ENCODE measurements at places on chromosomes 1 and 21. TPM values are rescaled to one million over a fixed set of nuclear protein-coding genes. Genes with fewer than 3 reads are reported as not detected.

- peaks cover 14% of the 10 kb centered on the region for H3K27me3 ChIP-seq
- no peak for DNase-seq
- H3K27ac ChIP-seq = no peak overlapping the region
Observed at GRCh38 chr1:234089396-234089795, 184.9 kb downstream of the SLC35F3 start.

GRCh38 chr1:239952348-239953308 is 139.1 kb upstream of the FMN2 start:
- H3K27me3 ChIP-seq = no peaks in the 10 kb centered on the region
- no peak overlapping the region for H3K4me3 ChIP-seq
- no peaks in the 10 kb centered on the region for H3K4me1 ChIP-seq
- H3K27ac ChIP-seq = no peak overlapping the region

KCNA3 gene
- 118 TPM for total RNA-seq

GRCh38 chr1:31371121-31371959 is 1.5 kb downstream of the FABP3 start:
- H3K27me3 ChIP-seq = no peaks in the 10 kb centered on the region
- DNase-seq = no peak
- H3K4me1 ChIP-seq = peaks cover 15% of the 10 kb centered on the region
- peaks cover 9% of the 10 kb centered on the region for H3K36me3 ChIP-seq

FMO2 gene
- not detected for total RNA-seq

GPA33 gene
- 4.8 TPM for total RNA-seq

DNA sequence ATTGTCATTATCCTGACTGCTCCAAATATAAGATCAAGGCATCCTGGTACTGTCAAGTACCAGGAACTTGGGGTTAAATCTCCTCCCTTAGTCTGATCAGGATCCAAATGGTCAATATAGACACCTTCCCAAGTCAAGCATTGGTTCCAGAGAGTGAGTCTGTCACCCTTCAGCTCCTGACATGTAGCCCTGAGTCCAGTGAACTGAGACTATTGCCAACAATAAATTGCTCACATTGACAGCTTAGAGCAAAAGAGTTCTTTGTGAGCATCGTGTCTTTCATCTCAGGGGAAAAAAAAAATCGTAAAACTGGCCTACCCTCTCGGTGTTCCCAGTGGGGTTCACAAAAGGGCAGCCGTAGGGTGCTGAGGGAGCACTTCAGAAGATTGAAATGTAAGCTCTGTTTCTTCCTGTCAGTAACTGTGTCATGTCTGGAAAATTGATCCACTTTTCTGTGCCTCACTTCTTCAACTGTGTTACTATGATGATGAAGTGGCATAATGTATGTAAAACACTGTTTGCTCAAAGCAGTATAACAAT is 228.5 kb downstream of the KCNH1 start:
- DNase-seq = no peak
- no peak overlapping the region for H3K4me3 ChIP-seq
- peaks cover 10% of the 10 kb centered on the region for H3K27me3 ChIP-seq

DNA sequence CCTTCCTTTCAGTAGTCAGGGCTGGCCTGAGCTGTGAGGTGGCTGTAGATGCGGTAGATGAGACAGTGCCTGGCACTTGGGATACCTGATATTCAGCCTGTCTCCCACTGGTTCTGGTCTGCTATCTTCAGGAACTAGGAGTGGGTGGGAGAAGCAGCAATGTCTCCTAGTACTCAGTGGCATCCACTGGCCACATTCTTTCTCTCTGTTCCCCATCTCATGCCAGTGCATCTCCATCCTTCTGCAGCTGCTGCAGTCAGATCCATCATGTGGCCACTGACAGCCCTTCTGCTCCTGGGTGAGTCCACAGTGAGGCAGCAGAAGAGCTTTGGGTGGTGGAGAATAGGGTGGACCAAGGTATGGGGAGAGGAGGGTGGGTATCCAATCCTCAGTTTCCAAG is 1.1 kb downstream of the FCRLB start:
- peaks cover 14% of the 10 kb centered on the region for H3K4me1 ChIP-seq
- no peaks in the 10 kb centered on the region for H3K27me3 ChIP-seq
- H3K36me3 ChIP-seq = no peaks in the 10 kb centered on the region

GRCh38 chr21:26126168-26126553 is 44.4 kb downstream of the APP start:
- no peak overlapping the region for H3K4me3 ChIP-seq
- no peaks in the 10 kb centered on the region for H3K4me1 ChIP-seq
- H3K36me3 ChIP-seq = no peaks in the 10 kb centered on the region

GRCh38 chr1:235268379-235269125 is 59.4 kb downstream of the ARID4B start:
- H3K27ac ChIP-seq = no peak overlapping the region
- H3K4me1 ChIP-seq = peaks cover 26% of the 10 kb centered on the region
- H3K4me3 ChIP-seq = no peak overlapping the region
- H3K27me3 ChIP-seq = no peaks in the 10 kb centered on the region
- H3K36me3 ChIP-seq = no peaks in the 10 kb centered on the region

- H3K27me3 ChIP-seq = peaks cover 77% of the 10 kb centered on the region
- no peak for DNase-seq
- H3K4me3 ChIP-seq = no peak overlapping the region
- H3K36me3 ChIP-seq = no peaks in the 10 kb centered on the region
- peaks cover 47% of the 10 kb centered on the region for H3K4me1 ChIP-seq
Observed at GRCh38 chr1:47441450-47442106, 3.7 kb downstream of the FOXD2 start.

DNA sequence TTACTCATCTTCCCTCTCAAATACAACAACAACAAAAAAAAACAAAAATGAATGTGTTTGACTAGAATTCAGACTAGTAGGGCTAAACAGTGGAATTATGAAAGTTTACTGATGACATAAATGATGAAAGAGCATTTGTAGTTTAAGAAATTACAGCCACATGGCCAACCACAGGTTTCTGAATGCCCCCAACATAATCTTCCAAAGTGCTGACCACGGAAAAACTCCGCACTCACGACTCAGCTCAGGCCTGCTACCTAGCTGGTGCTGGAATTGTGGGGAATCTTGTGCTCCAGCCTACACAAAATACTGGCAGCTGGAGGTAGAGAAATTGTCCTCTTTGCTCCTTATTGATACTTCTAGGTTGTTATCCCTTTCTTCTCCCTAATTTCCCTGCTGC is 23.6 kb upstream of the TBX15 start:
- no peak overlapping the region for H3K27ac ChIP-seq
- no peak for DNase-seq
- no peak overlapping the region for H3K4me3 ChIP-seq
- no peaks in the 10 kb centered on the region for H3K36me3 ChIP-seq
- peaks cover 9% of the 10 kb centered on the region for H3K4me1 ChIP-seq

DNA sequence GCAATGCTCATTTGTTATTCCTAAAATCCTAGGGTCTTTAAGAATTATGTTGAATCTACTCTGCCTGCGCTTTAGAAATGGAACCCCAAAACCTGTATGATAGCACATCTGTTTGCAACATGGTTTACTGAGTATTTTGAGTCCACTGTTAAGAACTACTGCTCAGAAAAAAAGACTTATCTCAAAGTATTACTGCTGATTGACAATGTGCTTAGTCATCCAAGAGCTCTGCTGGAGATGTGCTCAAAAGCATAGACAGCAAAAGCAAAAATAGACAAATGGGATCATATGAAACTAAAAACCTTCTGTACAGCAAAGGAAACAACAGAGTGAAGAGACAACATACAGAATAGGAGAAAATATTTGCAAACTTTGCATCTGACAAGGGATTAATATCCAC is 107.0 kb downstream of the CTH start:
- H3K27ac ChIP-seq = no peak overlapping the region
- H3K36me3 ChIP-seq = no peaks in the 10 kb centered on the region
- DNase-seq = no peak
- H3K4me3 ChIP-seq = no peak overlapping the region
- no peaks in the 10 kb centered on the region for H3K27me3 ChIP-seq
- H3K4me1 ChIP-seq = no peaks in the 10 kb centered on the region

- no peak overlapping the region for H3K4me3 ChIP-seq
- no peaks in the 10 kb centered on the region for H3K36me3 ChIP-seq
- no peak for DNase-seq
Observed at GRCh38 chr21:23247334-23247733, 2249.1 kb downstream of the NCAM2 start.

ARHGEF2 gene
- total RNA-seq = 62.4 TPM

DRAXIN gene
- 0.08 TPM for total RNA-seq

DNA sequence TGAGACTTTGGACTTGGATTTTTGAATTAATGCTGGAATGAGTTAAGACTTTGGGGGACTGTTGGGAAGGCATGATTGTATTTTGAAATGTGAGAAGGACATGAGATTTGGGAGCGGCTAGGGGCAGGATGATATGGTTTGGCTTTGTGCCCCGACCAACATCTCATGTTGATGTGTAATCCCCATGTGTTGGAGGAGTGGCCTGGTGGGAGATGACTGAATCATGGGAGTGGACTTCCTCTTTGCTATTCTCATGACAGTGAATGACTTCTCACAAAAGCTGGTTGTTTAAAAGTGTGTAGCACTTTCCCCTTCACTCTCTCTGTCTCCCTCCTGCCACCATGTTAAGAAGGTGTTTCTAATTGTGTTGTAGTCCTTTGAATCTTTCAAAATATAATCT is 9.3 kb upstream of the PHGDH start:
- no peak overlapping the region for H3K4me3 ChIP-seq
- no peaks in the 10 kb centered on the region for H3K36me3 ChIP-seq
- no peaks in the 10 kb centered on the region for H3K27me3 ChIP-seq
- no peaks in the 10 kb centered on the region for H3K4me1 ChIP-seq

DNA sequence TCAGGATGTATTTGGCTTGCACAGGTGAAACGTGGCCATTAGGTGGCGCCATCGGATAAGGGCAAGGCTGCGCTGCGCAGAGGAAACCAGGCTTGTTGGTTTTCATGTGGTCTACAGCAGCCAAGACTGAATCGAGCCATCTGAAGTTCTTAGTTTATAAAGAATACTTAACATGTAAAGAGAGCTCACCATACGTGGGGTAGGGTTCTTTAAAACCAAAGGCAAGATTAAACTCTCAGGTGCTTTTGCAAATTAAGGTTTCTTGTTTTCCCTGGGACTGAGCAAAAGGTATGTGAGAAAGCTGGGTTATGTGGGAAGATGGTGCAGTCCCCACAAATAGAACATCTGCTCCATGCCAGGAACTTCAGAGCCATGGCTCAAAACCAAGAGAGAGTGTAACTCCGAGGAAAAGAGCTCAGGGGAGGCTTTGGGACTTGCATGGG is 9.3 kb downstream of the MASP2 start:
- H3K4me3 ChIP-seq = no peak overlapping the region
- H3K36me3 ChIP-seq = no peaks in the 10 kb centered on the region
- peaks cover 2% of the 10 kb centered on the region for H3K27me3 ChIP-seq
- no peak overlapping the region for H3K27ac ChIP-seq

DNA sequence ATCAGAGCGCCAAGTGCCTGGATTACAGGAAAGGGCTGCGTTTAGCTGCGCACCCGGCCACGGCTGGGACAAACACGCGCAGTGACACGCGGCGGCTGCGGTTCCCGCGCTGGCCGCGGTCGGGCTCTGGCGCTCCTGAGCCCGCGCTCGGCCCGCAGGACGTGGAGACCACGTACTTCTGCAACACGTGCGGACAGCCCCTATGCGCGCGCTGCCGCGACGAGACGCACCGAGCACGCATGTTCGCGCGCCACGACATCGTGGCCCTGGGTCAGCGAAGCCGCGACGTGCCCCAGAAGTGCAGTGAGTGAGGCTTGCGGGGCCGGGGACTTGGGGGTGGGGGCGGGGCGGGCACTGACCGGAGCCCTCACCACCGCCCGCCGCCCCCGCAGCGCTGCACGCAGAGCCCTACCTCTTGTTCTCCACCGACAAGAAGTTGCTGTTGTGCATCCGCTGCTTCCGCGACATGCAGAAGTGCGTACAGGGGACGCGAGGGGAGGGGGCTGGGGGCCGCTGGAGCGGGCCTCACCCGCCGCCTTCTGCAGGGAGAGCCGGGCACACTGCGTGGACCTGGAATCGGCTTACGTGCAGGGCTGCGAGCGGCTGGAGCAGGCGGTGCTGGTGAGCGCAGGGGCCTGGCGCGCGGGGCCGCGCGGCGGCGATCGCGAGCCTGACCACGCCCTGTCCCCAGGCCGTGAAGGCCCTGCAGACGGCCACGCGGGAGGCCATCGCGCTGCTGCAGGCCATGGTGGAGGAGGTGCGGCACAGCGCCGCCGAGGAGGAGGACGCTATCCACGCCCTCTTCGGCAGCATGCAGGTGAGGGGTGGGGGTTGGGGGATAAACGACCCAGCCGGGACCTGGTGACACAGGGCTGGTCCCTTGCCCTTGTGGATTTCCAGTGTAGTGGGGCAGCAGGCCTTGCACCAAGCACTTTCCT is 3.1 kb downstream of the RNF207 start:
- no peak for DNase-seq
- no peaks in the 10 kb centered on the region for H3K36me3 ChIP-seq
- H3K4me3 ChIP-seq = peak overlapping the region; percentile 34
- peaks cover 13% of the 10 kb centered on the region for H3K27me3 ChIP-seq

SWT1 gene
- total RNA-seq = 5.3 TPM

DNA sequence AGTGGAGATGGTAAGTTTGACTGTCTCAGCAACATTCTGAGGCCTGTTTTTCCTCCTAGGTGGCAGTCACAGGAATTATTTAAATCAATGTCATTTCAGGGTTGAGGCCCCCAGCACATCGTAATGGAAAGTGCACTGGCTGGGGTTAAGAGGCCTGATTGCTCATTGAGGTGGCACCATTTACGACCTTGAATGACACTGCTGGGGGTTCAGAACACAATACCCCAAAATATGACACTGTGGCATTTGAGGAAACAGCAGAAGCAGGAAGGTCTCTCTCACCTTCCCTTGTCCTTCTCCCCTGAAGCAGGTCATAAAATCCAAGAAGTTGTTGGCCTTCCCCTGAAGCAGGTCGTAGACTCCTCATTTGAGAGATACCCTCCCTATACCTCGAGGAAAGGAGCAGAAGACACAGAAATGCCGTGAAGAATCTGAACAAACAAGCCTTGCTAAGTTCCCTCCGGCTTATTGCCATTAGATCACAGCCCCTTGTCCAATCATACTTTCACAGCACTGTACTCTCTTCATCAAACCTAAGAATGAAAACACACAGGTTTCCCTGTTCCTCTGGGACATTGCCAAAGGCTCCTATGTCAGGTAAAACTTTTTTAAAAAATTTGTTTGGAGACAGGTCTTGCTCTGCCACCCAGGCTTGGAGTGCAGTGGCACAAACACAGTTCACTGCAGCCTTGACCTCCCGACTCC is 71.3 kb downstream of the S1PR1 start:
- peaks cover 56% of the 10 kb centered on the region for H3K4me1 ChIP-seq
- no peak for DNase-seq
- peak overlapping the region; percentile 88 for H3K27ac ChIP-seq
- no peak overlapping the region for H3K4me3 ChIP-seq

TTLL10 gene
- total RNA-seq = 0.11 TPM
